Right ventricle myocardium inferior (tissue), 1 donor: ENCODE measurements at places on chromosomes 5 and 9.

DNA sequence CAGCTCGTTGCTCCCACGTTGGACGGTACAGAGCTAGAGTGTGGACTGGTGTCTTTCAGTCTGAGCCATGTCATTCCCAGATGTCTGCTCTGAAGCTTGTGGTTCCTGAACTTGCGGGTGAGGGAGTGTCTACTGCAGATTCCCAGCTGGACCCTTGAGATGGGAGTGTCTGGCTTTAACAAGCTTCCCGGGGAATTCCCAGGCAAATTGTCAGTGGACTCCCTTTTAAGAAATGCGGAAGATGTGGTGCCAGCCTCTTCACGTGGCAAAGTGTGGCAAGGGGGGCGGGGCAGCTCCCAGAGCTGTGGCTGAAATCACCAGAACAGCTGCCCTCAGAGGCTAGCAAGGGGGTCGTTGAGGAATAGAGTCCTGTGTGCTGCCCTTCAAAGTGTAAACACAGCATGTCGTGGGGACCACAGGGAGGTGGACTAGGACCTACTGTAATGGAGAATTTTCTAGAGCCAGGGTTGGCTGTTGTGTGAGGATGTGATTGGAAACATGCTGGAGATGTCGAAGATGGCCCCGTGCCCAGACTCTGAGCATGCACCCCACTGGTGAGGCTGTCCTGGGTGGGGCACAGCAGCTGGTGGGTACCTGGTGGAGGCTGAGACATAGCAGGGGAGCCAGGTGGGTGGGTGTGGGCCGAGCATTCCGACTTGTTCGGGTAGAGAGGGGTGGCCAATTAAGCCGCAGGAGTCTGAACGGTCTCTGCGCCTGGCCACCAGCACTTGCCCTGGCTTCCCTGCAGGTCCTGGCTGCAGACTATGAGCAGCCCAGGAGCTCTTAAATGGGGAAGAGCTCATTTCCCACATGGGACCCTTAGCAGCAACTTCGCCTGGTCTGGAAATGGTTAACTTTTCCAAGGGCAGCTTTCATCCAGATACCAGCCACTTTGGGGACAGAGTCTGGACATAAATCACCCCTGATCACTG lies 37.4 kb downstream of the PRRX2 start:
- DNase-seq: peak; percentile 52

DNA sequence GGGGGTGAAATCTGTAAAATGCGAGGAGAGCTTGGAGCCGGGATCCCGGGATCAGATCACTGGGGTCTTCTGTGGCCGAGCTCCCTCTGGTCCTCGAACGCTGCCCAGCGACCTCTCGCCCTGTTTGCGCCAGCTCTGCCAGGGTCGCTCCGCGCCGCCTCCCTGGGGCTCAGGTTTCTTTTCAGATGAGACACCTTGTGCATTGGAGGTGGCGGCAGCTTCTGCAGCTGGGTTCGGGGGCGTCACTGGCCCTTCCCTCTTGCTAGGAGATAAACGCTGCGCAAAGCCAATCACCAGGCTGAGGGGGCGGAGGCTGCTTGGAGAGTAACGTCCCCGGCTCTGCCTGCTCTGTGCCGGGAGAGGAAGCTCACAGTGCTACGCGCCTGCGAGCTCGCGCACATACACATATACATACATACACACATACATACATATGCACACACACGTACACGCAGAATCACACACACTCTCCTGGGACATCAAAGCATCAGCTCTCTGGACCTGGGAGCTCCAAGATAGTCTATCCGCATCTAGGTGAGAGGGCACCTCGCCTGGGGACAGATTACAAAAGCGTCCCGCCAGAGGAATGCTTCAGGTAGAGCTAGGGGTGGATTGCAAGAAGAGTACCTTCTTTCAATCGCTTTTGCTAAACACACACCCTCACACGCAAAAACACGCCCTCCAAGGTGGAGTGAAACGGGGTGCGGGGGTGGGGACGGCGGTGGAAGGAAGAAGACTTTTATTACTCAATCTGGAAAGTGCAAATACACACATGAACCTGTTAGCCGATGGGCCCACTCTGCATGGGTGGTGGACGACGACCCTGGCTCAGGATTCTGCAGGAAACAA lies at the start of gene ST8SIA4:
Gene ST8SIA4, minus strand, starts transcription at position 244 of the 849 bp plus-strand sequence. CDS start 327 bp downstream, outside the sequence.
- peak; percentile 94 for DNase-seq

- no peak for DNase-seq
These were observed 61.2 kb upstream of the ZFR start for GRCh38 chr5:32505756-32506155.

DNA sequence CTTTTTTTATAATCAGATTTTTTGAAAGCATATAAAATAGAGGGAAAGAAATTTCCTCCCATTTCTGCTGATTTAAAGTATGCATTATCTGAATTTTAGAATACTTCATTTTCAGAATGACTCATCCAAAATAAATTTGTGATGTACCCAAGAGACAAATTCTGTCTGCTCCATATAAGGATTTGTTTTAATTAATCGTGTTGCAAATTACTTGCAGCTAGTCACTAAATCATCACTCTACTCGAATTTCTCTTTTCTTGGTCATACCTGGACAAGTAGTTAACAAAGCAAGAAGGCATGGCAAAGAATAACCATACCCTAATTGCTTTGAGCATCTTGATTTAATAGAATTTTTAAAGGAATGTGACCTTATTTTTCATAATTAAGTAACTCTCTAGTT lies 284.1 kb upstream of the GRAMD2B start:
- DNase-seq: no peak
